Endothelial cell of umbilical vein (primary cell): ENCODE measurements at places on chromosomes 12 and 14. TPM values are rescaled to one million over a fixed set of nuclear protein-coding genes. Genes with fewer than 3 reads are reported as not detected.

The NID2 gene
- total RNA-seq: 33.0 and 56.7 TPM in 2 replicates

The TMEM253 gene
- not detected in 2 replicates for total RNA-seq

The SMOC1 gene
- total RNA-seq: 0.78 and 0.97 TPM in 2 replicates

The SPTB gene
- total RNA-seq: 0.07 TPM in 1 of 2 replicates, not detected in the other

The KSR2 gene
- total RNA-seq: 5.2 and 6.6 TPM in 2 replicates

The CD163L1 gene
- 7.5 and 10.7 TPM in 2 replicates for total RNA-seq

The TAMALIN gene
- total RNA-seq: 87.5 and 88.4 TPM in 2 replicates

The KRT3 gene
- total RNA-seq: not detected in 2 replicates

The POTEG gene
- total RNA-seq: not detected in 2 replicates

The GARIN6 gene
- total RNA-seq: not detected in 2 replicates

The GXYLT1 gene
- 23.0 and 23.4 TPM in 2 replicates for total RNA-seq

The SLC6A12 gene
- not detected in 2 replicates for total RNA-seq

The CCDC175 gene
- total RNA-seq: not detected in 2 replicates

The COQ10A gene
- 14.7 and 15.3 TPM in 2 replicates for total RNA-seq

The CLEC2A gene
- total RNA-seq: not detected in 2 replicates

The DBX2 gene
- total RNA-seq: not detected in 2 replicates

The A2M gene
- 6.5 and 16.9 TPM in 2 replicates for total RNA-seq

The TAS2R50 gene
- 1.5 and 1.6 TPM in 2 replicates for total RNA-seq

The ASCL1 gene
- not detected in 2 replicates for total RNA-seq

The AJUBA gene
- 54.1 and 61.7 TPM in 2 replicates for total RNA-seq

The OASL gene
- total RNA-seq: 0.33 TPM in 1 of 2 replicates, not detected in the other

The GPR84 gene
- total RNA-seq: not detected in 2 replicates

The INSM2 gene
- not detected in 2 replicates for total RNA-seq

The CLEC9A gene
- total RNA-seq: not detected in 2 replicates

The RFLNA gene
- total RNA-seq: 3.4 and 19.7 TPM in 2 replicates

The DLGAP5 gene
- 83.2 and 83.5 TPM in 2 replicates for total RNA-seq

The FAM186B gene
- 0.21 and 0.33 TPM in 2 replicates for total RNA-seq

The CLEC4A gene
- 0.86 and 0.95 TPM in 2 replicates for total RNA-seq

The VDR gene
- total RNA-seq: 0.48 and 0.73 TPM in 2 replicates
